ENCODE measurements at places on chromosomes 4 and X.

- H3K27me3 ChIP-seq, result no peaks in the 10 kb centered on the region
- no peak overlapping the region for H3K27ac ChIP-seq
- no peaks in the 10 kb centered on the region for H3K4me1 ChIP-seq
- no peak for DNase-seq
Measured at GRCh38 chr4:165335163-165335703, 7.8 kb downstream of the MSMO1 start.

DNA sequence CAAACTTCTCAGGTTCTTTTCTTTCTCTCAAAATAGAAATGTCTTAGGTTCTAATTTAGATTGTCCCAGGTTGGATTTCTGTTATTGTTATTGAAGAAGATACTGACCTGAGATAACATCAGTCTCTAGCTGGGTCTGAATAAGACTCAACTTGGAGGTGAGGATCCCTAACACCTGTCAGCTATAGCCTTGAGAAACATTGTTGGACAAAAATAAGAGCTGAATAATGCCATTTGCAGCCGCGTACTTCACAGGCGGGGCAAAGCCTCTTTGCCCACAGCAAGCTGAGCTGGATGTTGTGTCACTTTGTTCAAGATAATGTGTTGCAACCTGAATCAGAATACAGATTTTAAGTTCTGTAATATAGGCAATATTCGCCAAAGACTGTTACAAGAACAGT is 35.6 kb downstream of the VCX3B start:
- no peak overlapping the region for H3K4me3 ChIP-seq
- no peak overlapping the region for H3K27ac ChIP-seq
- no peaks in the 10 kb centered on the region for H3K4me1 ChIP-seq
- no peaks in the 10 kb centered on the region for H3K36me3 ChIP-seq
- DNase-seq, result no peak
- no peaks in the 10 kb centered on the region for H3K27me3 ChIP-seq

DNA sequence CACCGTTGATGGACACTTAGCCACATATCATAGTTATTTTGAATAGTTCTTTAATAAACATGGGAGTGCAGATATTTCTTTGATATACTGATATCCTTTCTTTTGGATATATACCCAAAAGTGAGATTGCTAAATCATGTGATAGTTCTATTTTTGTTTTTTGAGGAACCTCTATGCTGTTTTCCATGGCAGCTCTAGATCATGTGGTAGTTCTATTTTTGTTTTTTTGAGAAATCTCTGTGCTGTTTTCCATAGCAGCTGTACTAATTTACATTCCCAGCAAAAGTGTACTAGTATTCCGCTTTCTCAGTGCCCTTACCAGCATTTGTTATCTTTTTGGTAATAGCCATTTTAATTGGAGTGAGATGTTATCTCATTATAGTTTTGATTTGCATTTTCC is 3.6 kb downstream of the SH3BGRL start:
- no peak overlapping the region for H3K27ac ChIP-seq
- DNase-seq, result no peak
- peaks cover 9% of the 10 kb centered on the region for H3K36me3 ChIP-seq
- no peaks in the 10 kb centered on the region for H3K27me3 ChIP-seq
- peaks cover 30% of the 10 kb centered on the region for H3K4me1 ChIP-seq
- no peak overlapping the region for H3K4me3 ChIP-seq

DNA sequence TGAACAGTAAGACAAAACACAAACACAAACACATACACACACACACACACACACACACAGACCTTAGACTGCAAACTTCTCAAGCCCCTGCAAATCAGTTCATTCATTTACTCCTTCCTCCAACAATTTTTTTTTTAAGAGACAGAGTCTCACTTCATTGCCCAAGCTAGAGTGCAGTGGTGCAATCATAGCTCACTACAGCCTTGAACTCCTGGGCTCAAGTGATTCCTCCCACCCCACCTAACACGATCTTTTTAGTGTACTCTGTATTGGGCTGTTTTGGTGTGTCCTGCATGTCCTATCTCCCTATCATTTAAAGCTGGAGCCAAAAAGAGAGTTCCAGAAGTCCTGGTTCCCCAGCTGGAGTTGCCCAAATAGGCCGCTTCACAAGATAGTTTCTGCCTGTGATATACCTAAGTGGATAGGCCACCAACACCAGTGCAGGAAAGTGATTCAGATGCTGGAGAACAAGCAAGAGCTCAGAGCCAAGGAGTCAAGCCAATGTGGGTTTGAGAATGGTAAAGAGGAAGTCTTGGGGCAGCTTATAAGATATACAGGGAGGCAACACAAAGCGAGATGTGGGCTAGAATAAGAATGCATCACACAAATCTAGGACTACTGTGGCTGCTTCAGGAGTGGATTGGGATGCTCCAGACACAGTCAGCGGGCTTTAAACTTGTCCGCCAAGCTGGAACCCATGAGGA is 85.4 kb upstream of the RAPGEF2 start:
- H3K27me3 ChIP-seq, result no peaks in the 10 kb centered on the region
- no peak overlapping the region for H3K4me3 ChIP-seq
- H3K27ac ChIP-seq, result no peak overlapping the region
- no peaks in the 10 kb centered on the region for H3K36me3 ChIP-seq

DNA sequence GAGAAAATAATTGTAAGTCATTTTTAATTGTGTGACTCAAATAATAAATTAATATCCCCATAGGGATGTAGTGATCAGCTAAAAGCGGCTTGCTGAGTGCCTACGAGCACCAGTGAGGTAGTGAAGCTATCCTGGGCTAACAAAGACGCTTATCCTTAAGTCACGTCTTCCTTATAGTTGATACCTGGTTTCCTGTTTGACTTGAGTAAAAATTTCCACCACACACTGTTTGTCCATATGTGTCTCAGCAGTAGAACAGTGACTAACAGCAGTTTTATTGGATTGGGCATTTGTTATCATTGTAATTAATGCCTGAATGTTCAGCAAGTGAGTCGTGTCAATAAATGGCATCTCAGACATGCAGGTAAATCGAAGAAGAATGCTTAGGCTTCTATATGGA is 241.1 kb downstream of the GRXCR1 start:
- H3K36me3 ChIP-seq, result no peaks in the 10 kb centered on the region
- H3K27ac ChIP-seq, result no peak overlapping the region
- DNase-seq, result no peak
- H3K4me3 ChIP-seq, result no peak overlapping the region
- H3K27me3 ChIP-seq, result no peaks in the 10 kb centered on the region

- no peak for DNase-seq
- no peak overlapping the region for H3K4me3 ChIP-seq
- no peaks in the 10 kb centered on the region for H3K27me3 ChIP-seq
- H3K36me3 ChIP-seq, result no peaks in the 10 kb centered on the region
- H3K4me1 ChIP-seq, result no peaks in the 10 kb centered on the region
- no peak overlapping the region for H3K27ac ChIP-seq
Measured at GRCh38 chr4:161237495-161237894, 926.3 kb downstream of the FSTL5 start.

Measured in B cell (primary cell).